ENCODE measurements at places on chromosomes 6 and 20.

GRCh38 chr6:43658161-43658560 is 13.3 kb downstream of the RSPH9 start:
- no peak for DNase-seq

- no peak for DNase-seq
Observed at GRCh38 chr6:20223141-20223540, 10.9 kb upstream of the MBOAT1 start.

GRCh38 chr6:65798280-65799014 is 91.4 kb upstream of the EYS start:
- DNase-seq = no peak

GRCh38 chr20:49285813-49286494 is 8.1 kb upstream of the ZNFX1 start:
- DNase-seq = no peak

- no peak for DNase-seq
Observed at GRCh38 chr6:170122651-170123050, 168.2 kb downstream of the DLL1 start.

- no peak for DNase-seq
Observed at GRCh38 chr20:36273414-36274180, 32.5 kb upstream of the DLGAP4 start.

DNA sequence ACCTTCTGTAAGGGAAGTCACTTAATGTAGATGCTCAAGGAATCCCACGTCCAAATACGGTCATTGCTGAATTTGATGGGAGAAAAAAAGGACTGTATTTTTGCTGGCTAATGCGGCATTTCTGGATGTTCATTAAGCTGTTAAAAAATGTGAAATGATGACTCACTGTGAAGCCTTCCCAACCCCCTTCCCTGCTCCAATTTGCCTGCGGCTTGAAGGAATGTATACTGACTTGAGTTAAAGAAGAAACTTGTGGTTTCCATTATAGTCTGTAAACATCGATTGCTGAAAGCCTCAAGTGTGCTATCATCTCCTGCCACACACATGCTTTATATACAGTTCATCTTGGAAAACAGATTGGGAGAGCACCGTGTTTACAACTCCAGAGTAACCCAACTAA is 249.1 kb upstream of the JAG1 start:
- DNase-seq = no peak

DNA sequence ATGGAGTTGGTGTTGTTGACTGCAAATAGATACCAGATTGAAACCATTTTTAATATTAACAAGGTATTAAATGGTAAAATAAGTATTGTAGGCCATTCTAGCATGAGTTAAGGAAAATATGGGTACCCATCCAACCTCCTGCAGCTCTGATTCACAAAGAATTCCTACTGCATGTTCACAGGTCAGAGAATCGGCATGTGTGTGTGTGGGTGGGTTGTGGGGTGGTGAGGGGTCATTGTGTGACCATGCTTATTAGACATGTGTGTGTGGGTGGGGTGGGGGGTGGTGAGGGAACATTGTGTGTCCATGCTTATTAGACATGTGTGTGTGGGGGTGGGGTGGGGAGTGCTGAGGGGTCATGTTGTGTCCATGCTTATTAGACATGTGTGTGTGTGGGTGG is 3.2 kb downstream of the IYD start:
- DNase-seq = no peak

DNA sequence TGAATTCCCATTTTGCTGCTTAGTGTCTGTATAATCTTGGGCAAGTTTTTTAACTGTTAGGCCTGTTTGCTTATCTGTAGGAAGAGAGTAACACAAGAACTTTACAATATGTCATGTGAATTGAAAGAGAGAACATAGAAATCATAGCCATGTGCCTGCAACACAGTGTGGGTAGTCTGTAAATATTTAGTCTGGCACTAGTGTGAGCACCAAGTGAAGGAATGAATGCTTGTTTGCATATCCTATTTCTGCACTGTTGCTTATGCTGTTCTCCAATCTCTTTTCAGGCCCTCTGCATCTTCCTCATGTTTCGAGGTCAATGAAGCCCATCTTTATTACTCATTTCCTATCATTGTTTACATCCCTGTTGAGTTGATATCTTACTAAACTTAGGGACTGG is 49.2 kb downstream of the CBFA2T2 start:
- no peak for DNase-seq

- no peak for DNase-seq
Observed at GRCh38 chr20:64036346-64037198, 590 bp downstream of the C20orf204 start.

GRCh38 chr20:2798814-2799213 is 1.6 kb downstream of the CPXM1 start:
- no peak for DNase-seq

- DNase-seq = no peak
Observed at GRCh38 chr20:40741507-40742106, 52.6 kb upstream of the MAFB start.

DNA sequence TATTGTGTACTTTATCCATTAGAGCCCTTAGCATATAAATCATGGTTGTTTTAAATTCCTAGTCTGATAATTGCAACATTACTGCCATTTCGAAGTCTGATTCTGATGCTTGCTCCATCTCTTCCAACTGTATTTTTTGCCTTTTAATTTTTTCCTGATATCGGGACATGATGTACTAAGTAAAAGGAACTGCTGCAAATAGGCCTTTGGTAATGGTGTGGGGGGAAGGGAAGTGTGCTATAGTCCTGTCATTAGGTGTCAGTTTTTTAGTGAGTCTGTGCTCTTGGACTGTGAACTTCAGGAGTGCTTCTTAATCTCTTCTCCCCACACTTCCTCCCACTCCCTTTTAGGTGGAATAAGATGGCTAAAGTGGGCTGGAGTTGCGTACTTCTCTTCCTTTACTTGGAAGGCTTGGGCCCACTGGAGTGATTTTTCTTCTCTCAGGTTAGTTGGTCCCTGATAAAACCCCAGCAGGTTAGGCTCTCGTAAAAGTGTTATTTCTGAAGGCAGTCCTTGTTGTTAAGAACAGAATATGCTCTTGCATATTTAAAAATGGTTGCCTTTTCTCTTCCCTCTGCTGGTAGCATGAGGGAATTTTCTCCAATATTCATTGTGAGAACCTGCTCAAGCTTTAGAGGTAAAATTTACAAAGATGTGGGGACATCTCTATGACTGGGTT is 18.1 kb downstream of the STXBP5 start:
- no peak for DNase-seq

- DNase-seq = no peak
Observed at GRCh38 chr20:62326559-62326958, 23.8 kb downstream of the ADRM1 start.

- no peak for DNase-seq
Observed at GRCh38 chr20:52923123-52923937, 48.8 kb upstream of the TSHZ2 start.

DNA sequence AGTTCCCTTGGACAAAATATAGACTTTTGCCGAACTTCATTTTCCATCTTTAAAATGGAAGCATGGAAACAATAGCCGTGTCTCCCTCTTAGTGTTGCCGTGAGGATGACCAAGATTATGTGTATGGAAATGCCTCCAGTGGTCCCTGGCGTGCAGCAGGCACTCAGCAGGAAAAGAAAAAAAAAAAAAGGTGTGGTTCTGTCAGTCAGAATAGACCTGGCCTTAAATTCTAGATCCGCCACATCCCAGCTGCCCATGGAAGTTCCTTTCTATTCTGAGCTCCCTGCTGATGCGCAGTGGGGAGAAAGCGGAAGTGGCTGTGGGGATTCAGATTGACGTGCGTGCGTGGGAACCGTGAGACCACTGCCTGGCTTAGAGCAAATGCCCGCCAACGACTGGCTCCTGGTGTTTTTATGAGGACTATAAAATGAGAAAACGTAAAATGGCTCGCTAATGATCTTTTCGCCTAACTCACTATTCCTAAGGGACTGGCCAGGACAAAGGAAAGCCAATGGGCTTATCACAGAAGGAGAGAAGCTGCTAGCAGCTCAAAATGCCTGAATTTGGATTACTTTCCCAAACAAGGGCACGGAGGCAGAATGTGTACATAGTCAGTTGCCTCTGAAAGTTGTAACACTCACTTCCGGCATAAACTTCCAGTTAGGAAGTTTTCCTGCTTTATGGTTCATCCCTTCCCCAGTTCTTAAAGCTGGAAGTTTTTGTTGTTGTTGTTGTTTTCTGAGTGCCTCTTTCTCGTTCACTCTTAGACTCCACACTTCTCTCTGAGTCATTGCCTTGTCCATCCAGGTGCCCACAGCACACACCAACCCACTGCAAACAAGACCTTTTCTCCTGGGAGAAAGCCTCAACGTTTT is 11.4 kb upstream of the PDE10A start:
- no peak for DNase-seq

DNA sequence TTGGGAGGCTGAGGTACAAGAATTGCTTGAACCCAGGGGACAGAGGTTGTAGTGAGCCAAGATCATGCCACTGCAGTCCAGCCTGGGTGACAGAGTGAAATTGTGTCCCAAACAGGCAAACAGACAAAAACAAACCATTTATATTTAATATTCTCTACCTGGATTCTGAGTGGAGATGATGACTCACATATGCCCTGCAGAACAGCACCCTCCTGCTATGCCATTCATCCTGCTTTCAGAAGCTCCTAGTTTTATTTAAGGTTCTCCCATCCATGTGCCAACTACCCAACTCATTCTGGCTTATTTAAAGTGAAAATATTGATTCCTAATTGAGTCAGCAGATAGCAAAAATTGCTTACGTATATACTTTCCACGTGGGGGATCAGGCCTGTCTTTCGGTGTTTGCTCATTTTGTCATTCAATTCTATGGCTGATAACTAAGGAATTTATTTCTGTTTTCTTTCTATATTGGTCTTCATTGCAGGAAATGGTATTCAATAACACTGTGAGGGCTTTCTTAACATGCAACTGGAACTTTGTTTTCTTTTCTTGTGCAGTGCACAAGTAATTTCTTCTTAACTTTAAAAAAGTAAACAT is 459.1 kb upstream of the JAG1 start:
- no peak for DNase-seq

DNA sequence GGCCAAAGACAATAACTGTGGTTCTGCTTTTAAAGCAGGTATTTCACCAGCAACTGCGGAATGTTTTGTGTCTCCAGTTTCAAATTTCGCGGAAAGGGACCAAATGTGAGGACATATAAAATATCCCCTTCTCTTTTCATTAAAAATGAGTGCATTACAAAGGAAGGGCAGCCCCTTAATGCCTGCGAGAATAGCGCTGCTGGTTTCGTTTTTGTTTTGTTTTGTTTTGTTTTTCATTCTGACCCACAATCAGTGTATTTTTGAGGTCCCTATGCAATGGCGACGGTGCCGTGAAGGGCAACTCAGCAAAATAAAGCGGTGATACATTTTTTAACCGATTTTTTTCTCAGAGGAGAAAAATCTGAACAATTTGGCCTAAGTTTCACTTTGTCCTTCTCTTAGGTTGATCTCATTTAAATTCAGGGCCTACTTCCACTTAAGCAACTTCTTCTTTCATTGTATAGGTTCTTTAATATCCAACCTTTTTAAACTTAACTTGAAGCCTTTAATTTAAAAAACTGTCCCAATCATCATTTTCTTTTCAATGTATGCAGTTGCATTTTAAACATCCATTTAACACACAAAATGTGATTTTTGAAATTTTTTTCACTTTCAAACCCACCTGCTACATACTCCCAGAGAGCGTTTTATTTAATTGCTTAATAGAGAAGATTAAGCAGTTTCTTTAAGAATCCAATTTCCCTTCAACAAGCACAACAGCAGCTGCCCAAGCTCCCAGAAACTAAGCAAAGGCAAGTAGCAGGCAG is 2.9 kb upstream of the HIVEP2 start:
- DNase-seq = no peak

GRCh38 chr6:6972456-6972855 is 135.3 kb upstream of the RREB1 start:
- DNase-seq = no peak

GRCh38 chr6:114569669-114570068 is 226.8 kb upstream of the HS3ST5 start:
- DNase-seq = no peak

- DNase-seq = no peak
Observed at GRCh38 chr20:4810426-4811019, 88.8 kb downstream of the PRND start.

DNA sequence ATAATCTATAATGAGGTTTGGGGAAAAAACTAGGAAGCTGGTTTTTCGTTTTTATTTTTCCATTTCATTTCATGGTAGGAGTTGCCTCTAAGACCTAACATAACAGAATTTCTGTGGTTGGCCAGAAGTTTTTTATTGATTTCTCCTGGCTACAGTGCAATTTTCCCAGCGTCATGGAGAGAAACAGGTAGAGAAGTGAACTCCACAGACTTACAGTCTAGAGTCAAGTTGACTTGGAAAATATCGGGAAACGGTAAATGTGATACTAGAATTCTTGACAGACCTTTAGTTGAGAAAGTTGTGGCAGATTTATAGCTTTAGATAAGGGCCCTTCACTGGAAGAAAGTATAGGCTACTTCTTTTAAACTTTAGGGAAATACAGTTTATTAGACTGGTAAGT is 238.3 kb downstream of the DOK5 start:
- no peak for DNase-seq

- DNase-seq = no peak
Observed at GRCh38 chr6:111813677-111814310, 59.5 kb downstream of the FYN start.

DNA sequence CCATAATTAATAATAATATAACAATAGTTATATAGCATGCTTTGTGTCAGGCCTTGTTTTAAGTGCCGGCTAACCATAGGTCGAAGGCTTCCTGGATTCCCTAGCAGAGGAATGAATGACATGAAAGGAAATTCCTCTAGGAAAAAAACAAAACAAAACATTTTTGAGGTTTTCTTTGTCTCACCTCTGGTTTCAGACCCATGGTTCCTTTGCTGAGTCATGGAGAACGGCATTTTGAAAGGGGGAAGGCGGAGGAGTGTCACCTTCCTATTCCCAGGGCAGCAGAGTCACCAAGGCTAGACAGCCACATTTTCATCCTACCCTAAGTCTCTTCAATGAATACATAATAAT is 25.3 kb upstream of the CCND3 start:
- DNase-seq = no peak

DNA sequence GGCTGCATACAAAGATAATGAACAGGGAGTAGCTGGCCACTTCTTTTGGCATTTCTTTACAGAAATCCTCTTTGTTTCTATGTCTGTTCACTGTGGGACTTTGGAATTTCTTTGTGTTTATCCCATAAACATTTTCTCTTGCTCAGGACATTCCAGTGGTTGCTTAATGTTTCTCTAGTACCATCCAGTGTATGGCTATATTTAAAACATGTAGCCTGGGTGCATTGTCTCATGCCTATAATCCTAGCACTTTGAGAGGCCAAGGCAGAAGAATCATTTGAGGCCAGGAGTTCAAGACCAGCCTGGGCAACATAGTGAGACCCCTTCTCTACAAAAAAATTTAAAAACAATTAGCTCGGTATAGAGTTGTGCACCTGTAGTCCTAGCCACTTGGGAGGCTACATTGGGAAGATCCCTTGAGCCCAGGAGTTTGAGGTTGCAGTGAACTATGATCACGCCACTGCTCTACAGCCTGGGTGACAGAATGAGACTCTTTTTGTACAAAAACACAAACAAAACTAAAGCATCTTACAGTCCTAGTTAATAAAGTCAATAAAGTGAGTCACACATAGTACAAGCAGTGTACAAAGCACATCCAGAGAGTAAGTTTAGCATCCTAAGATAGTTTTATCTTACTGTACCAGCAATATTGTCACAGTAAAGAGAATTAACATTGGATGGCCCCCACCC is 63.3 kb downstream of the ZFAND3 start:
- DNase-seq = no peak
